ENCODE measurements at places on chromosomes 11 and 22. TPM values are rescaled to one million over a fixed set of nuclear protein-coding genes. Genes with fewer than 3 reads are reported as not detected.

KRTAP5-2 gene
- not detected for total RNA-seq

OR51L1 gene
- not detected for total RNA-seq

POU2AF2 gene
- total RNA-seq: not detected

PTPRCAP gene
- total RNA-seq: not detected
